T-helper 1 cell (primary cell): ENCODE measurements at places on chromosomes 4 and X.

DNA sequence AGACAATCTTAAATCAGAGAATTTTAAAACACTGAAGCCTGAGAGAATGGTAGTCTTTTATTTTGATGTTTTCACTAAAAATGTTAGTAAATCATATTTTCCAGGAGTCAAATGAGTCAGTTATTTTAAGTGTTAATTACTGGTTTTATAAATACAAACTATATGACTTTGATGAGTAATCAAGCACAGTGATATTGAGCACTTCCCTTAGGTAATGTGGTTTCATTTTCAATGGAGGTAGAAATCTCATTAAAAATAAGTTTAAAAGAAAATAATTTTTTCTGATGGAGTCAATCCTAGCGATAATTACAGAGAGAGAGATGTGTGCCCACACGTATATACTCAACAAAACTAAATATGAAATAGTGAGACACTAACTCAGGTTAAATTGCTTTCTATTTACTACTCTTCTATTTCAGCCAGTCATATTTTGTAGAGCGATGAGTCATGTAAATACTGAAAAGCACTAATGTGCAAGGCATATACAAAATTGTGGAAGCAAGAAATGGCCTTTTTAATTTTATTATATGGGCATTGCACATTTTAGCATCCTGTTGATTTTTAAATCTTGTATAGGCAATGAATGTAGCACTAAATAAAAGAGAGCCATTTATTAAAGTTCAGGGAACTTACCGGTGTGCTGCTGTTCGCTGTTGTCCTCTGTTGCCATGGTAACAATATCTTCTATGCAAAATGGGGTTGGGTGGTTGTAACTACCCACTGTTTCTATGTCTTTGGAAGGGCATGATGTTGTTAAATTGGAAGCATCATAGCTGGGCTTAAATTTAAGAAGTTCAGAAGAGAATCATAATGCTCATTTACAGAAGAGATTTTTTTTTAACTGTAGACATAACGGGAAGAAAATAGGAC lies 513.7 kb downstream of the TLL1 start:
- DNase-seq: no peak

DNA sequence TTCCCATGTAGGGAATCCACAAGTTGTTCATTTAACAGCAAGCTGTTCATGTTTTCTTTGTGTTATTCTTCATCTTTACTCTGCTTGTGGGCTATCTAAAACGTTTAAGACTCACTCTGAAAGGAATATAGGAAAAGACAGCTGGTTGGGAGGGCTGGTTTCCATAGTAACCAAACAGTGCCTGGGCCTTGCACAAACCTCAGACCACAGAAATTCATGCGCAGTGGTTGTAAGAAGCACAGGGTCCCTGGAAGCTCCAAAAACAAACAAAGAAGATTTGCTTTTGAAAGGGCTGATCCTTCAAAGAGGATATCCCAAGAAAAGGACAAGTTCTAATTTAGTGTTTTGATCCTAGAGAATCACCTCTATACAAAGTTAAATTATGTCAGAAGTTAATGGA lies 7.8 kb downstream of the SERTM2 start:
- no peak for DNase-seq

DNA sequence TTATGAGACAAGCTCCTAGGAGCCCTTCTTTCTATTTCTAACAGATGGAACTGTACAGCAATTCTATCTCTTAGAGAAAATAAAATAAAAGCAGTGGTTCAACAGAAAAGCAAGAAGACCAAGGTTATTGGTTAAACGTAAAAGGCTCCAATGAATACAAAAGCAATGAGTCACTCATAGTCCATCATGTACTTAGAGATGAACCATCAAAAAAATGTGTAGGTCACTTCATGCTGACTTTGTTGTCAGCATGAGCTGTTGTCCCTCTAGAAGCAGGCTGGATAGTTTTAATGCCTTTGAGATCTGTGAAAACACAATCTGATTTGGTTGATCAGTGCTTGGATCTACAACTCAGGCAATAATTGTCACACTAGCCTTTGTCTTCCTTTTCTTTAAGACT lies 378.6 kb upstream of the ANXA10 start:
- DNase-seq: no peak

- no peak for DNase-seq
These were observed 1.9 kb downstream of the NALF2 start for GRCh38 chrX:69505772-69506616.

- no peak for DNase-seq
These were observed 119.0 kb downstream of the APBB2 start for GRCh38 chr4:41095192-41095872.

- DNase-seq: no peak
These were observed 27.5 kb upstream of the PDGFC start for GRCh38 chr4:156999175-156999517.

GRCh38 chrX:72430405-72430968 lies 124.8 kb upstream of the CITED1 start:
- DNase-seq: no peak

DNA sequence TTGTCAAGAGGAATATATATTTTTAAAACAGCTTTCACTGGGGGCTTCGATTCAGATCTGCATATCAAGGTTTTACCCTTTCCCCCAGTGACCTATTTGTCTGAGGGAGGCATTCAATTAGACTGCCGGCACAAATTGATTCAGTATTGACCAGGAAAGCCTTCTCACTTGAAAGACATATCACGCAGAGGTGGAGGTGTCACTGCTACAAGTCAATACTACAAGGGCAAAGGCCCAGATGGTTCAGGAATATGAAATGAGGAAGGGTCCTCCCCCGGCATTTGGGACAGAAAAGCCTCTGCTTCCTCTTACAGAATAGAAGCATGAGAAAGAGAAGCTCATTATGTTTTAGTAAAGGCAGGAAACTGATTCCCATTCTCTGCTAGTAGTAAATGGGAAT lies 383.6 kb downstream of the HNRNPD start:
- DNase-seq: no peak
